ENCODE measurements at places on chromosomes 4 and X.

DNA sequence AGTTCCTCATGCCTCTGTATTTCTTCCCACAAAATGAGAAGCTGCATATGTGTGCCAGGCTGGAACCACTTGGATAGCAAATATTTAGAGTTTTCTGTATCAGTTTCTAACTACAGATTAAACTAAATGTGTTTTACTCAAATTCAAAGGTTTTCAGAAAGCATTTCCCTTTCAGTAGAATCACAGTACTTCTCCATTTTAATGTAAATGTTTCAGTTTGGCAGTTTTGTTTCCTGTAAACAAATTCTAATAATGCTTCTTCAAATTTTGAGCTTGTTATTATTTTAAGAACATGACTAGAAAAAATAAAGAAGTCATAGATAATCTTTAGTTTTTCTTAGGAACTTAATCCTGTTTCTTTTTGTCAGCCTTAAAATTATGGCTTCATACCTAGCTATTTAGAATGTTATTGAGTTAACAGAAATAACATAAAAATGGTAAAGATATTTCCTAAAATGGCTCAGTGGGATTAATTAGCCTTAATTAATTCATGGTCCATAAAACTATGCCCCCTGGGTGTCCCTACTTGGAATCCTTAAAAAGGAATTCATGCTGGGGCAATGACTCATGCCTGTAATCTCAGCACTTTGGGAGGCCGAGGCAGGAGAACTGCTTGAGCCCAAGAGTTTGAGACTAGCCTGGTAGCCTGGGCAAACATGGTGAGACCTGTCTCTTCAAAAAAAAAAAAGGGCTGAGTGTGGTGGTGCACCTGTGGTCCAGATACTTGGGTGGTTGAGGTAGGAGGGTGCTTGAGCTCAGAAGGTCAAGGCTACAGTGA is 83.8 kb upstream of the GPR34 start:
- DNase-seq = no peak

DNA sequence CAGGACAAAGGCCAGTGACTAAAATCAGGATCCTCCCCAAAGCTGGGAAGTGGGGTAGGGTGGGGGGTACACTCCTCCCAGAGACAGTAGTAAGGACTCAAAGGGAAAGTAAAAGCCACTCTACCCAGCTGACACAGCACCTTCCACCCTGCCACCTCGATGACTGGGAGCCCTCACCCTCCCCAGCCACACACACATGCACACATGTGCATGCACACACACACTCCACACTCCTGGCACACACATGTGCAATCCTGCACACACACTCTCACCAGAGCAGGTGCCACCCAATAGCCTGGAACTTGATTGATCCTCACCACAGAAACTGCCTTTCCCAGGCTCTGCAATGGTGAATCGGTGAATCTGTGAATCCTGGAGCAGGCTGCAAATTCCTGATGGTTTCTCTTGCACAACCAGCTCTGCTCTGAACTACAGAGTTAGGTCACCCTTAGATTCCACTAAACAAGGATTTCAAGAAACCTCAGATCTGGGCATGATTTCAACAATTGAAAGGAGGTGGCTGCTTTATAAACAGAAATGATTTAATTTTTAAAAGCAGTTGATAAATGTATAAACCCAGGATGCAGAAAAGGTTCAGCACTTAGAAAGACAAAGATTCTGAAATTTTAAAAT is 21.5 kb downstream of the AMOT start:
- DNase-seq = no peak

DNA sequence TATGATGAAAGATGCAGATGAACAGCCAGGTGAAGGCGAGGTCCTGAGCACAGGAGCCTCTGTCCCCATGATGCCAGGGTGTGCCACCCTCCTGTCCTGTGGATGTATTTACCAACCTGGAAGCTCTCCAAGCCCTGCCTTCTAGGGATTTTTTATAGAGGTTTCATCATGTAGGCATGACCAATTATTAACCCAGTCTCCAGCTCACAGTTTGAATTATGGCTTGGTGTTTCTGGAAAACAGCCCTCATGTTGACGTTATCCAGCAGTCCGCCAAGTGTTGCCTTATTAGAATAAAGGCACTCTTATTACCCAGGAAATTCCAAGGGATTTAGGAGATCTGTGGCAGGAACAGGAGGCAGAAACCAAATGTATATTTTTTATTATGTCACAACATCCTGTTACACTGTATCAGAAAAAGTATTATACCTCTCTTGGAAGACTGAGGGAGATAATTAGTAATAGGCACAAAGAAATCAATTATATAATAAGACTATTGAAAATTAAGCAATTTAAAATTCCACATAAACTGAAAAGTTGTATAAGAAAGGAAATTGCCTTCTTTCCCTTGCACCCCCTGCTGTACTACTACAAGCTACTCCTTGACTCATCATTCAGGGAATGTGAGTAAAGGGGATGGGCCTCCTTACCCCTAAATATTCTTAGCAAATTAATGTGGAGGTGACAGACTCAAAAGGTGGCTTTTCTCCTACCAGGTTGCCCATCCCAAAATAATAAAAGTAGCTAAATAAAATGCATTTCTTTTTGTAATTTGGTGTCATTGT is 129.6 kb downstream of the ZNF330 start:
- no peak for DNase-seq

- DNase-seq = no peak
Observed at GRCh38 chr4:156420623-156421022, 467.0 kb upstream of the CTSO start.

GRCh38 chrX:136380010-136380769 is 79.4 kb downstream of the ADGRG4 start:
- DNase-seq = no peak
